GM12864 (cell line): ENCODE measurements at places on chromosomes 13 and 19.

GRCh38 chr19:45884682-45885555, 1.0 kb downstream of the IRF2BP1 start:
- DNase-seq, result no peak

- DNase-seq, result no peak
Observed at GRCh38 chr19:12938779-12939601, 581 bp downstream of the CALR start.

GRCh38 chr13:31947506-31947905, 84.1 kb upstream of the FRY start:
- no peak for DNase-seq

- DNase-seq, result no peak
Observed at GRCh38 chr13:109199280-109199679, 569.9 kb downstream of the MYO16 start.

GRCh38 chr19:32471095-32471494, 65.5 kb downstream of the DPY19L3 start:
- no peak for DNase-seq

DNA sequence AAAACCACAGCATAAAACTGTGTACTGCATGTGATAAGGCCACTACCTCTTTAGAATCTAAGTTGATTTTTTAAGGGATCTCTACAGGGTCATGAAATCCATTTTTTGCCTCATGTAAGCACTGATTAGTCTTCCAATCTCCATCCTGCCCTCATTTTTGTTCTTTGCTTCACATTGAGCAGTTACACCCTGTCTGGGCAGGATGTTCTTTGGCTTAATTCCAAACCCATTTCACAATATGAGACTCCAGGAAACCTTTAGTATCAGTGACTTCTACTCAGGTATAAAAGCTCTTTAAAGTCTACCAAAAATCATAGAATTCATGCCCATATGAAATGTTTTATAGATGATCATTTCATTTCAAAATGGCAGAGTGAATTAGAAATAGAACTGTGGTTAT, 592.6 kb downstream of the TBC1D4 start:
- no peak for DNase-seq

DNA sequence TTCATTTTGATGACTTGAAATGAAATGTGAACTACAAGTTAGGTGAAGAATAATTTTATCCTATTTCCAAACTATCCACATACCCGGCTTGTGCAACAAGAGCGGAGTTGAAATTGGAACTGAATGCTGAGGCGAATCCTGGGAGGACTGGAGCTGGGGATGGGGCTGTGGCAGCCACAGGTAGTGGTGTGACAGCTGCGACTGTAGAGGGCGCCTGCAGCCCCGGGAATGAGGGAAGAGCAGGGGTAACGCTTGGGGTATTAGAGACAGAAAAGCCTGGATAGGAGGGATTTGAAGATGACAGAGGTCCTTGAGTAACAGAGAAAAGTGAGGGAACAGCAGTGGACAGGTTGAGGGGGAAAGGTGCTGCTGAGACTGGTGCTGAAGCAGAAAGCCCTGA, 22.0 kb upstream of the STOML3 start:
- DNase-seq, result no peak

- DNase-seq, result no peak
Observed at GRCh38 chr13:103716718-103717117, 650.5 kb upstream of the SLC10A2 start.

DNA sequence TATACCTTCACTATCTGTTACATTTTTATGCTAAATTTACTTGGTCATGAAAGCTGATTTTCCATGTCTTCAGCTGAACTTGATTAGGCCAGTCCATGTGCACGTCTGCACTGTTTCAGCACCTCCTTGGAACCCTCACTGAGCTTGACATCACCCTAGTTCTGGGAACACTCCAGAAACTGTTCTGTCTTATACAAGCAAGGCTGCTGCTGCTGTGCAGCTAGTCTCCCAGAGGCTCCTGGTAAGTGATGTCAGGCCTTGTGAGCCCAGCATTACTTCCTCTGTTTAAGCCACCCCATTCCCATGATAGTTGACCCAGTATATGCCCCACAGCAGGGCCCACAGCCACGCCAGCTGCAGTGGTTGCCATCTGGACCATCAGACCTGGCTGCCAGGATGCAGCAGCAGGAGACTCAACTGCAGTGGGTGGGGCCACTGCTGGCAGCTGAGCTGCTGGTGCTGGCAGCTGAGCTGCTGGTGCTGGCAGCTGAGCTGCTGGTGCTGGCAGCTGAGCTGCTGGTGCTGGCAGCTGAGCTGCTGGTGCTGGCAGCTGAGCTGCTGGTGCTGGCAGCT, 90.5 kb upstream of the AKAP11 start:
- no peak for DNase-seq

- no peak for DNase-seq
Observed at GRCh38 chr19:14418856-14419105, 360 bp downstream of the DDX39A start.

- DNase-seq, result no peak
Observed at GRCh38 chr13:101326710-101327109, 89.6 kb downstream of the NALCN start.

DNA sequence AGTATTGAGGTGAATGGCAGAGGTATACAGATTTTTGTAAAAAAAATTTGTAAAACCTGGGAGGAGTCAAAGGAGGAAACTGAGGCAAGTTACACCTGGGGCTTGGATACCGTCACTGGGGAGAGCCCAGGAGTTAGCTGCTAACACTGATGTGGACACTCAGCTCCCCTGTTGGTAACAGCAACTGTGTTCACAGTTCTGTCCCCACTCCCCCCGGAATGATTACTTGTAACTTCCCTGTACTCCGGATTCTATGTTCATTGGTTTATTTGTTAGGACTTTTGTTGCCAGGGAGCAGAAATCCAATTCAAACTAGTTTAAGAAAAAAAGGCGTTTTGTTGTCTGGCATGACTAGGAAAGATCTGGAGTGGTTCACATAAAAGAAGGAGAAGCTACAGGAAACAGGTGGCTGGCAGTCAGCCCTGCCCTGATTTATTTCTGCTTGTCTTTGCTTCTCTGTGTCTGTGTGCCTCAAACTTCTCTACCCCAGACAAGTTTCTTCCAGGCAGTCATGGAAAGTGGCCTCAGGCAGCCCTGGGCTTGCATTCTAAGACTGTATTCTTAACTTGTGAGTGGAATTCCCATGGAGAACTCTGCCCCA, 2.3 kb upstream of the GPR12 start:
- DNase-seq, result no peak

GRCh38 chr19:23949611-23950010, 34.9 kb downstream of the ZNF726 start:
- DNase-seq, result no peak

- no peak for DNase-seq
Observed at GRCh38 chr19:27654266-27654990, 1558.5 kb downstream of the UQCRFS1 start.

DNA sequence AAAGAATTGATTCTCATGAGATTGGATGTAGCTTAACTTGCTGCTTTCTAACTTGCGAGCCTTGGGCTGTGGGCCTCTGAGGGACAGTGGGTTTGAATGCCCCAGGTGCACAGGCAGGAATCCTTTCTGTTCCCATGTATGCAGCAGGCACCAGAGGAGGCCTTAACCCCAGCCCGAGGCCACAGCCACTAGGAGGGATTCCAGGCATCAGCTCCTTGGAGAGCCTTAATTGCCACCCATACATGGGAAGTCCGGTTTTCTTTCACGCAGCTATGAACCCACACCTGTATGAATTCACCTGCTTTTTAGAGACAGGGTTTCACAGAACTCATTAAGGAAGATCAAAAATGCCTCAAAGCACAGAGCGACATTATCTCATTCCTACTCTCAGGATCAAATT, 117.9 kb downstream of the CRYL1 start:
- no peak for DNase-seq

DNA sequence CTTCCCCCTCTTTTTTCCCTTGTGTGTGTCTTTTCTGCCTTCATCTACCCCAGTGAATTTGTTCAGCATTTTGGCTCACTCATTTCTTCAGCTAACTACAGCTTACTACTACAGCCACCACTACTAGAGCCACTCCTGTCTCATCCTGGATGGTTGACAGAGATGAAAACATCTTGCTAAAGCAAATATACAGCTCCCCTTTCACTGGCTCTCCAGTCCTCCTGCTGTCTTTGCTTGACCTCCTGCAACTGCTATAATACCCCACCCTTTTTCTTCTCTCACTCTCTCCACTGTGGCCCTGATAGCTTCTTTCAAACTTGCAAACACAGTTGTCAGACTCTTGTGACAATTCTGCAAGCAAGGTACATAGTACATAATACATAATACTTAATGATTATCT, 523.6 kb downstream of the DCT start:
- no peak for DNase-seq

DNA sequence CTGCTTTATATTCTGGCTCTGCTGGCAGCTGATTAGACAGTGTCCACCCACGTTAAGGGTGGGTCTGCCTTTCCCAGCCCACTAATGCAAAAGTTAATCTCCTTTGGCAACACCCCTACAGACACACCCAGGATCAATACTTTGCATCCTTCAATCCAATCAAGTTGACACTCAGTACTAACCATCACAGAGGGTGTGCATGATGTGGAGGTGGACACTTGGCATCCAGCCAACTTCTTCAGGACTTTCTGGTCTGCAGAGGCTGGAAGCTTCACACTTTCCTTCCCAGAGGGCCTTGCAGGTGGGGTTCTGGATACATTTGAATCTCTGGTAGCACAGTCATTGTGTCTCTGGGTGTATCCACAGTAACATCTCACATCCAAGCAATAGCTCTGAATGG, 18.9 kb upstream of the IGFL1 start:
- no peak for DNase-seq

DNA sequence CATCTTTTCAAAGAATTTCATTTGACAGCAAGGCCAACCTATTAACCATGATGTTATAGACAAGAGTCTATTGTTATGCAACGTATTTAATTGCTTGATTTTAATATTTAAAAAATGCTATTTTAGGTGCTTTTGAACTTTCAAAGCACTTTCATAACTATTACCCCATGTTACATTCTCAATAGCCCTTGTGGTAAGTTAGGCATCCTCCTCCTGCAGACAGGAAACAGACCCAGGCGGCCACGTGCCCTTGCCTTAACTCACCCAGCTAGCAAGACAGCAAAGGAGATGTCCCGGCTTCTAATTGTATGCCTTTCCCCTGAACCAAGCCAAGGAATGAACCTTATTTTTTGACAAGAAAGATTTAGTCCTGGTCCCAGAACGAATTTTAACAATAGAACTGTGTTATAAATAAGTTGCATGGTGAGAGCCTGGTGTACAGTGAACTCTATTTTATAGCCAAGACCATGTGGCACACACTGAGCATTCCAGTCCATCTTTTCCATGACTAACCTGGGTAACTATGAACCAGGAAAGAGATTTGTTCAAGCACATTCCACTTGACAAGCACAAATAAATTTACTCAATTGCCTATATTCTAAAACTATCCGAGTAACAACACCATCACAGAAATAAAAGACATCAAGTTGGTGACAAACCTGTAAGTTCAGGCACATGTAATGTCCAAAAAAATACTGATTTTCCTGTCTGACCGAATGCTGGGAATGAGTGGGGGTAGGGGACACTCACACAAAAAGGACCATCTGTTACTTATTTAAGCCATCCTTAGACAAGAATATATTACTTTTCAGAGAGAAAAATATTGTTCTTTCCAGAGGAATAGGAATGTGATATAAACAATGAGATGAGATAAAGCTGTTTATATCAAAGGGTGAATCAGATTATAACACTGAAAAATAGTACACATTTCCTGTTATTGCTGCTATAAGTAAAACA, 163.0 kb downstream of the EFNB2 start:
- DNase-seq, result no peak

GRCh38 chr13:91162180-91162579, 185.3 kb upstream of the MIR17HG start:
- DNase-seq, result no peak

DNA sequence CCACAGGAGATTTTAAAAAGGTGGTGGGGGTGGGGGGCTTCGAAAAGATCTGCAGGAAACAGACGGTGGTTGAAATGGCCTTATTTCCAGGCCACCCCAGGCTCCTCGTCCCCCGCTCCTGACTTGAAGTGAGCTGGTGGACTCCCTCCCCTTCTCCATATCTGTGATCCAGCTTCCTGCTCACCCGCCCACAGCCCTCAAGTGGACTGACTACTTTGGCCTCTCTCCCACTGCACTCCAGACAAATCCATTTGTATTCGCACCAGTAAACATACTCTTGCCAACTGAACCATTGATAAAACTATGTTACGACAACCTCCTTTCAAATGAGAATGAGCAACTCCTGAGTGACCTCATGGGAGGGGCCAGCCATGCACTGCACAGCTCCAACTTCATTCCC, 259.5 kb downstream of the COL4A1 start:
- no peak for DNase-seq

GRCh38 chr13:98564204-98564603, 12.7 kb downstream of the STK24 start:
- no peak for DNase-seq

DNA sequence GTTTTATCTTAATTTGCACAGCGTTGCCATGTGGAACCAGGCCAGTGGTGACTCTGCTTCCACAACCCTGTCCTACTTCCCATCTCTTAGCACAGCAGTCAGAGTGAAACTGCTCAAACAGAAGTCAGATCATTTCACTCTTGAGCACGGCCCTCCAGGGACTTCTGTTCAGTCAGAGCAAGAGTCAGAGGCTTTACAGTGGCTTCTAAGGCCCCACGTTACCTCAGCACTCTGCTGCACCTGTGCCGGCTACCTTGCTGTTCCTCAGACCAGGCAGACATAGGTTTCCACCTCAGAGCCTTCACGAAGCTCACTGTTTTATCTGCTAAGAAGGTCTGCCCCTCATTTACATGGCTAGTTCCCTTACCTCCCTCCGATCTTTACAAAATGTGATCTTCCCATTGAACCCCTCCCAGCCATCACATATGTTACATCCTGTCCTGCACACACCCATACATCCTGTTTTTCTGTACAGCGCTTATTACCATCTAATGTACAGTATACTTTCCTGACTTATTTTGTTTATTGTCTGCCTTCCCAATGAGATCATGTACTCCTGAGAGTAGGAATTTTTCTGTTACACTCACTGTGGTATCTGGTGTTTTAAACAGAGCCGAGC, 41.6 kb downstream of the TM9SF2 start:
- peak; percentile 94 for DNase-seq

DNA sequence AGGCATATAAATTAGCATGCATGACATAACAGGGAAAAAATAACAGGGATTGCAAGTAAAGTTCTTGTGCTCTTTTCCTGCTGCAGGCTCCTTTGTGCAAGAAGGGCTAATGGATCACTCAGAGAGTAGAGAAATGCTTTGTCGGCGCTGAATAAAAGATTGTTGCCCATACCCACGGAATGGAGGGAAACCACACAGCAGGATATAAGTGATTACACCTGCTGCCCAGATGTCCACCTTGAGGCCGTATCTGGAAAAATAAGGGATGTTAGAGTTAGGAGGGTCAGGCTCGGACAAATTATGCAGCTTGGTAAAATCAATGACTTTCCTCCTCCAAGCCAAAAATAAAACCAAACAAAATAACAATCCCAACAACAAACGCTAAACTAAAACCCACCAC, 322.3 kb downstream of the DCLK1 start:
- no peak for DNase-seq

GRCh38 chr13:19674898-19675297, 41.4 kb downstream of the MPHOSPH8 start:
- DNase-seq, result no peak

- no peak for DNase-seq
Observed at GRCh38 chr13:45473627-45474026, 8.9 kb downstream of the COG3 start.
